ENCODE measurements at places on chromosomes 16 and 17.
A peak's percentile ranks its signal among the peaks of the same experiment; 100 is the strongest.

- no peak for DNase-seq
Measured at GRCh38 chr16:75485230-75486013, 9.8 kb downstream of the CHST6 start.

DNA sequence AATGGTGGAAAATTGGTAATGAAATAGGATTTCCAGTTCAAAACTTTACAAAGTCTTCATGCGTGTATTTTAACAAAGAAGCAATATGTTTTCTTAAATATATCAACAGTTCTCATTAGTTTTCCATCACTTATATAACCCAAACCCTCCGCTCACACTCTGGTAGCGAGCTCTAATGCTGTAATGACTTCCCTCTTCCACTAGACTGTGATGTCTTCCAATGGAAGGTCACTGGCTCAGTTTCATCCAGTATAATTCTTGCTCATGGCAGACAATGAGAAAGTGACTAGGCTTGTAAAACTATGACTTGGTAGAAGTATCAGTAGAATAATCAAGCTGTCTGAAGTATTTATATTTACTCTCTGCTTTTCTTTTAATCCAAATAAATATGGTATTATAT, 32.8 kb downstream of the NETO2 start:
- DNase-seq, result no peak

- DNase-seq, result no peak
Measured at GRCh38 chr17:20127360-20128035, 118.3 kb downstream of the SPECC1 start.

- DNase-seq, result no peak
Measured at GRCh38 chr17:35891269-35891668, 11.1 kb upstream of the CCL5 start.

GRCh38 chr16:90016339-90016950, 2.8 kb downstream of the DBNDD1 start:
- no peak for DNase-seq

GRCh38 chr16:8962393-8963009, 1.2 kb downstream of the USP7 start:
- peak; percentile 39 for DNase-seq

- no peak for DNase-seq
Measured at GRCh38 chr17:16446338-16446983, 31.1 kb downstream of the TRPV2 start.

DNA sequence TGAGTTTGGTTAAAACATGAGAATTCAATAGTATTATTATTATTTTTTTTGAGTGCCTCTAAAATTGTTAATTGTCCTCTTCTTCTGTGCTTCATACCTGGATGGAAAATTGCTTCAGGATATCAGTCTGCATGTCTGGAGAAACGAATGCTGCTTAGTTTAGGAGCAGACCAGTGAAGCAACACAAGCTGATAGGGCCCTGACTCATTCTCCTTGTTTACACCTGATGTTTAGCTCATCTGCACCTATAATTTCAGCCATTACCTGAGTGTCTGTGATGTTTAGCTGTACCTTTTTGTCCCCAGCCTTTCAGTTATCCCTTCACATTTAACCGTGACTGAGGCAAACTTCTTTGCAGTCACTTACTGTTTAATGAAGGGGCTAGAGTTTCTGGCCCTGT, 14.8 kb downstream of the SNTB2 start:
- no peak for DNase-seq

GRCh38 chr16:30530163-30531037, 4.0 kb upstream of the ZNF768 start:
- DNase-seq, result no peak

- DNase-seq, result no peak
Measured at GRCh38 chr17:8913091-8913490, 45.6 kb upstream of the PIK3R6 start.

DNA sequence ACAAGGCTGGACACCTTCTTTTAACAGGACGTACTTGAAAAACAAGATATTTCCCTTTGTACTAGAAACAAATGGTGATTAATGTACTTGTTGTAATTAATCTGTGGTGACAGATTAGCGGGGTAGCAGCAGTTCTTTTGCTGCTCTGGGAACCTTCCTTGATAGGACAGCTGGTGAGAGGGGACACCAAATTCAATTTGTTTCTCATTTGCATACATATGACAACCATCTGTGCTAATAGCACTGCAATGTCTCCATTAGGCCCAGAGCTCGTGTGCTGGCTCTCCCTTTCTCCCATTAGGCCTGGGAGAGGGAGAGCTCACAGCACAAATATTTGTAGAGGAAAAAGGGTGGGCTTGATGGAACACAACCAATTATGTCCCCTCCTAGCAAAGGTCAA, 221.0 kb upstream of the HS3ST3A1 start:
- DNase-seq, result no peak

DNA sequence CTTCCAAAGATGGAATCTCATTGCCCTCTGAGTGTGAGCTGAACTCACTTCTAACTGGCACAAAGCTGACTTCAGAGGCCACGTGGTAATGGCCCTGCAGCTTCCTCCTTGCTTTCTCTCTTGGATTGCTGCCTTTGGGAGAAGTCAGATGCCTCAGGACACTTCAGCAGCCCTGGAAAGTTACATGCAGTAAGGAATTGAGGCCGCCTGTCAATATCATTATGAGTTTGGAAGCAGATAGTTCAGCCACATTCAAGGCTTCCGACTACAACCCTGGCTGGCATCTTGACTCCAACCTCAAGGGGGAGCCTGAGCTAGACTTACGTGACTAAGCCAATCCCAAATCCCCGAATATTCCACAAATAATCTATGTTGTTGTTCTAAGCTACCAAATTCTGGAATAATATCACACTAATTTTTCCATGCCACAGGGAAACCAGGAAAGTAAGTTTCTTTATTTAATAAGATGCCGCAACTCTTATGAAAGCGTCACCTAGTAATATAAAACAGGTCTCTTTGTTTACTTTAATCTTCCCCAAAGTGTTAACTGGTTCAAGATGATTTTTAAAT, 13.6 kb downstream of the CEP20 start:
- DNase-seq, result peak; percentile 65

DNA sequence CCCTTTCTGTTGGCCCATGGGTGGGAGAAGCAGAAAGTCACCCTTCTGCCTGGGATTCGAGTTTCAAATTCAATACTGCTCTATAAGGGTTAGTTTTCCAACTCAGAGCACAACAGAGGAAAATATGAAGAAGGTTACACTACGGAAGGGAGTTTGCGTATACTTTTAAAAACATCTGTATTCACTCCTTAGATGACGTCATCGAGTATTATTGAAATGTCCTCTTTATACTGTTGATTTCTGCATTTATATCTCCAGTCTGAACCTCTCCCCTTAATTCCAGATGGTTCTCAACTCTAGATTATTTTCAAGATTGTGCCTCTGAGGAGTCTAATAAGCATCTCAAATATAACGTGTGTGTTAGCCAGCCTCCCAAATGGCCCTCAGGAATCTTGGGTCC, 249.1 kb downstream of the MAP2K4 start:
- DNase-seq, result no peak

GRCh38 chr17:30234296-30234695, 1.2 kb downstream of the SLC6A4 start:
- no peak for DNase-seq

DNA sequence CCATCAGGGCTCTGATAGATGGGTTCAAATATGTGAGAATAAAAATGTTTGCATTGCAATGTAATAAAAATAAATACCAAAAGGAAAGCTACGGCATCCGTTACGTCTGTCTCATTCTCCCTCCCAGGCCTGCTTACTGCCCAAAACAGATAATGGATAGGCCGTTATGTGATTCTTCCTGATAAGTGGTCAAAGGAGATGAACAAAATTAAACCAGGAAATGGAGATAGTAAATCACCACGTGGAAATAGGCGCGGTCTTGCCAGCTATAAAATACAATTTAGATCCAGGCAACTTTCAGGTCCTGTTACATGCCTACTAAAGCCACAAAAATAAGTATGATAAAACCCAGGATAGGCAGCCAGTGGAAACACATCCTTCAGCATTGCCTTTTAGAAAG, 49.5 kb upstream of the CCL1 start:
- no peak for DNase-seq

GRCh38 chr16:65827231-65827630, 539.3 kb upstream of the CDH5 start:
- no peak for DNase-seq

DNA sequence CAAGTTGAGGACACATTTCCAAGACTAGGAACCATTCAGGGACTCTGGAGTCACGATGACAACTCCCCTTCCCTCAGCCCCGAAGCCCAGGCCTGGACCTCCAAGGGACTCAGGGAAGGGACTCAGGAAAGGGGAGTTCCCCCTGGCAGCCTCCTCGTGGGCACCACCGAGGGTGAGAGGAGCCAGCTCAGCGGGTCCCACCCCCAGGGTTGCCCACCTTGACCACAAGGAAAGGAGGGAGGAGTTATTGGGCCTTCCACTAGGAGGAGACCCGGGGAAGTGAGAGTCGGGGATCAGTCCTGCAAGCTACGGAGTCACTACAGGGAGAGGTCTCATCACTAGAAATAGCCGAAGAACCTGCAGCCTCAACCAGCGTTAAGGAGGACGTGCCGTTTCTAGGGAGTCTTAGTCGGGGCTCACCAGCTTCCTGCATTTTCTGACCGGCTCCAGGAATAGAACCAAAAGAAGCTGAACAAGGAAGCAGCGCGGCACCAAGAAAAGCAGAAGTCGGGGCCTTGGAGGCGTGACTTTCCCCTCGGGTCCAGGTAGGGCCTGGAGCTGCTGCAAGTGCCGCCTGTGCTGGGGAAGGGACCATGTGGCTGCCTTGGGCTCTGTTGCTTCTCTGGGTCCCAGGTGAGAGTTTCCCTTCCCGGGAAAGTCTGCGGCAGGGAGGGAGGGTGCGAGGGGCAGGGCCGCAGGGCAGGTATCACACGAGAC, at the start of gene CD300A:
TSS of gene CD300A (plus strand) at position 524 of the 717 bp plus-strand sequence. CDS start at position 594, 70 bp downstream.
- peak; percentile 64 for DNase-seq

DNA sequence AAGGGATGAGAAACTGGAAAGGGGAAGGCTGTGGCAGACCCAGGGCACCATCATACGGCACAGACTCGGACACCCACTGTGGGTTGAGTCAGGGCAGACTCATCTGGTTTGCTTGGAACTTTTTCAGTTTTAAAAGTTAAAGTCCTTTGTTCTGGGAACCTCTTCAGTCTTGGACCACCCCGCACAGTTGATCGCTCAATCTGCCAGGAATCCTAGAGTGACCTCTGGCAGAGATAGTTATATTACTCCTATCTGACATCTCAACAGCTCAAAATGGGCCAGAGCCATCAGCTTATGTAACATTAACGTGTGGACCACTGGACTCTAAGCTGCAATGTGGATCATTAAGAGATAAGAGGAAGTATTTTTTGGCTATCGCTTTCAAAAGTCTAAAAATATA, 164.3 kb downstream of the ABCA8 start:
- no peak for DNase-seq

Measured in femur (tissue), 1 donor.